SJSA1 (cell line): ENCODE measurements at places on chromosomes 4 and X.
A peak's percentile ranks its signal among the peaks of the same experiment; 100 is the strongest.

GRCh38 chrX:41164449-41164848, 79.2 kb downstream of the USP9X start:
- no peak for DNase-seq

DNA sequence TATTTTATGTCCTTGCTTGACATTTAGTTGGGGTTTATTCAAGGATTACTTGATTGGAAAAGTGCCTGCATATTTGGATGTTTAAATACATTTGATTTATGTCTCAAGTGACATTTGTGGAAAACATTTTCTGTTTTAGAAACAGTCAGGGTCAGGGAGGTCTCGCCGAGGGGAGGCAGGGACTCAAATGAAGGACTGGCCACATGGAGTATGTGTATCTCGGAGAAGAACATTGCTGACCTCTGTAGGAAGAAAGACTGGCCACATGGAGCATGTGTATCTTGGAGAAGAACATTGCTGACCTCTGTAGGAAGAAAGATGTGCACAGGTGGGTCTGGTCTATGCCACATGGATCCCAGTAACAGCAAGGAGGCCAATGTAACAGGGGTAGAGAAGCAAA, 233.6 kb downstream of the TRIML1 start:
- DNase-seq, result no peak

GRCh38 chr4:156477636-156478035, 494.0 kb downstream of the PDGFC start:
- no peak for DNase-seq

DNA sequence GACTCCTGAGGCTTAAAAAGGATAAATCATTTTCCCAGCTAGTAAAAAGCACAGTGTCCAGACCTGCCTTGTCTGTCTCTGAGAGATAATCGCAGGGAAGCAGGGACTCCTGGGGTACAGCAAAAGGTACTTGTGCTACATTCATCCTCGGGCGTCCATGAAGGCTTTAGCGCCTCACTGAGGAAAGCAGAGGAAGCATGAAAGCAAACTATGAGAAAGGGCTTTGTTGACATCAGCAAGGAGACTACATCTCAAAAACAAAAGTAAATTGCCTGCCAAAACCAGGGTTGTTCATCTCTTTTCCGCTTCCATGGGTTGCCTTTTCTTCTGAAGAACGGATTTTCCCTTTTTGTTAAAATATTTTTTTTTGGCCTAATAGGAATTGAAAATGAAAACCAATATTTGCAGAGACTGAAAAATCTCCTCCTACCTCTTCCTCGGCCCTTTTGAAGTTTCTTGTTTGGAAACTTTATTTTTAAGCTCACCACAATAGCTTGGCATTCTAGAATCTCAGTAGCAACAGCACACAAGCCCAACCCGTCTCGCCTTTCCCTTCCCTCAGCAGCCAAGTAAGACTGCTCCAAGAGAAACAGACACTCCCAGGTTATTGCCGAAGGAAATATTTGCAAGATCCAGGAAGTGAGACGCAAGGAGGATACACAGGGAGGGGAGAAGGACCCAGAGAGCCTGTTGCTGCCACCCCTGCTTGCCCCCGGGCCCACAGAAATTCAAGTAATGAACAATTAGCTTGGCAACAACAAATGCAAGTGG, 148.3 kb upstream of the DGKK start:
- no peak for DNase-seq

DNA sequence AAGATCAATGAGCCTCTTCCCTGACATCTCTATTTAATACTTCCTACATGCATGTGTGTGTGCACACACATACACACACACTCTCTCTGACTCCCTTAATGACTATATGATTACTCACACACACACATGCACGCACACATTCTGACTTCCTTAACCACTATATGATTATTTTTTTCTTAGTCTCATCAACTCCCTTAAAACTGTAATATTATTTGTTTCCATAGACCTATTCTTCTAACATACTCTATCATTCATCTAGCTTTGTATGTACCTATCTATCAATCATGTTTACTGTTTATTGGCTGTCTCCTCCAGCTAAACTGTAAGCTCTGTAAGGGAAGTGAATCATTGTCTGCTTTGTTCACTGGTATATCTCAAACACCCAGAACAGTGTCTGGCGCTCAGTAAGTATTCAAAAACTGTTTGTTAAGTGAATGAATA, 236.6 kb downstream of the RASL11B start:
- no peak for DNase-seq

DNA sequence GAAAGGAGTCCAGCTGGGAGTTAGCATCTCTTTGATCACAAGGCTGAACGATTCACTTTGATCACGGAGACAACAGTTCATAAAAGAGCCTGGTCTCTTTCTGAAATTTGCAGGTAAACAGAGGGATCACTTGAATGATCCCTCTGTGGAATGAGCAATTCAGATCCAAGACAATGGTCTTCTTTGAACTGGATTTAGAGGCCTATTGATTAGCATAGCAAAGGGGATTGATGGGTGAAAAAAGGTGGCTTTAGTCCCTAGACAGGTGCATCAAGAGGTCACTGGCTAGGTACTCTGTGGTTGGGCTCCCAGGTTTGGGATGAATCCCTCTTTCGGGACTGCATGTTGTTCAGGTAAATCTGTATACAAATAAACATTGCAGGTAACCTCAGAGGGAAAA, 223.8 kb upstream of the TAPT1 start:
- DNase-seq, result no peak

- no peak for DNase-seq
Measured at GRCh38 chrX:110403441-110404238, 45.0 kb downstream of the RTL9 start.

DNA sequence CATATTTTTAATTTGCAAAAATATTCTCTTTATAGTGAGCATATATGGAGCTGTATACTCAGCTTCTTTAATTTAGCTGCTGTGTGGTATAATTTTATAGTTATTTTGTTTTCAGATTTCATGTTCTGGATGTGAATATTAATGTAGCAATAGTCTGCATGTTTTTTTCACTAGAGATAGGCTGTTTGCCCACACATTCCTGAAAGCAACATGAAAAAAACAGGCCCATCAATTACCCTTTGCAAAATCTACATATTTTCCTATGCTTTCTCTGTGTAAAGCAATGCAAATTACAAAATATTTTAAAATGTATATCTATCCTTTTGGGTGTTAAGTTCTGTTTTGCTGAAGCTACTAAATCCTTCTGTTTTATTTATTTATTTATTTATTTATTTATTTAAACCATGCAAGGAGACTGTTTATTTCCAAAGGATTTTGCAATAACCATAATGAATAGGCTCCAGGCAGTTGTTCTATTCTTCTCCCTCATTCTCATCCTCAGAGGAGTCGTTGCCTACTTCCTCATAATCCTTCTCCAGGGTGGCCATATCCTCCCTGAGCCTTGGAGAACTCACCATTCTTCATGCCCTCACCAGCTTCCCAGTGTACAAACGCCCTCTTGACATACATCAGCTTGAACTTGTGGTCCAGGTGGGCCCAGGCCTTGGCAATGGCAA, 277.1 kb downstream of the ANKRD50 start:
- no peak for DNase-seq

DNA sequence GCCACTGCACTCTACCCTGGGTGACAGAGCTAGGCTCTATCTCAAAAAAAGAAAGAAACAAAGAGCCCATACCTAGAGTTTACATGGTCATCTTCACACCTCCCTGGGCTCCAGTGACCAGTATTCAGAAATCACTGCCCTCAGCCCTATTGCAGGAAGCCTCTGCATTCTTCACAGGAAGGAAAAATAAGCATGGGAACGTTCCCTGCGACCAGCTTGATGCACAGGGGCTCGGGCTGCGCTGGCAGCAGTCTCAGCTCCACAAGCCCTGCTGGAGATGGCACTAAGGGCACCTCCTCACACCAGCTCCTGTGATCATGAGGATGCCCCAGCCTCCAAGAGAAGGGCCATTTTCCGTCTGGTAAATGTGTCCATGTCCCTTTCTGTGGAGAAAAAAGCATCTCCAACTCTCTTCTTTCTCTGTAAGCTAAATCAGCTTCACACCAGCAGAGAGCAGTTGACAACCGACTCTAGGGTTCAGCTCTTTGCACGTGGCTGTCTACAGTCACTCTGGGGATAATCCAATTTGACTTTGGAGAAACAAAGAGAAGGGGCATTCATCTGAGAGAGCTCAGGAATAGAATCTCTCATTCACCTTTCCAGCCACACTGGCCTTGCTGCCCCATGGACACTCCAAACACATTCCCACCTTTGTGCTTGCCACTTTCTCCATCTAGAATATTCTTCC, 33.1 kb downstream of the LDB2 start:
- no peak for DNase-seq

DNA sequence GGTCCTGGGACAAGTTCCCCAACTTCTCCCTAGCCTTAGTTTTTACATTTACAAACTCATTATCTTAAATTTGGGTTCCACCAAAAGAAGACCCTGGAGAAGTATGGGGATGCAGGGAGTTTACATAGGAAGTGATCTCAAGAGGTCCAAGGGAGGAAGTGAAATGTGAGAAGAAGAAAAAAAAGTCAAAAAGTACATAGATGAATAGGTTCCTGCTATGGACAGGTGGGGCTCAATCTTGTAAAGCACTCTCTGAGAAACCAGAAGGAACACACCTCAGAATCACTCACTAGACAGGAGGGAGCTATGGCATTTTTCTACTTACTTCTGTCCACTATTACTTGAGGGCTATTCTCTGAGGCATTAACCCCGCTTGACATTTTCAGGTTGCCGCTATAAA, 56.6 kb downstream of the ARHGAP6 start:
- DNase-seq, result no peak

- DNase-seq, result no peak
Measured at GRCh38 chr4:169968999-169969398, 57.2 kb downstream of the MFAP3L start.

DNA sequence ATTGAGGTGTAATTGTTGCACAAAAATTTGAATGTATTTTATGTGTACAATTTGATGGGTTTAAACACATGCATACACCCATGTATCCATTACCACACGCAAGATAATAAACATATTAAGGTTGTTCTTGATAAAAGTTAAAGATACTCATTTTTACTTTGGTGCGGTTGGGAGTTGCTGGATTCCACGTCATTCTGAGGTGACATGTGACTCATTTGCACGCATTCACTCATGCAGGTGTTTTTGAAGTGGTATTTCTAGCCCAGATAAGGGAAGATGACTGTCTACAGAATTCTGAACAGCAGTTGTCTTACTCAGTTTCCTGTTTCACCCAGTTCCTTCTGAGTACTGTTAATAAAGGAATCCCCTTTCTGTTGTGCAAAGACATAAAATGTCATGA, 142.0 kb downstream of the RTL3 start:
- DNase-seq, result no peak

DNA sequence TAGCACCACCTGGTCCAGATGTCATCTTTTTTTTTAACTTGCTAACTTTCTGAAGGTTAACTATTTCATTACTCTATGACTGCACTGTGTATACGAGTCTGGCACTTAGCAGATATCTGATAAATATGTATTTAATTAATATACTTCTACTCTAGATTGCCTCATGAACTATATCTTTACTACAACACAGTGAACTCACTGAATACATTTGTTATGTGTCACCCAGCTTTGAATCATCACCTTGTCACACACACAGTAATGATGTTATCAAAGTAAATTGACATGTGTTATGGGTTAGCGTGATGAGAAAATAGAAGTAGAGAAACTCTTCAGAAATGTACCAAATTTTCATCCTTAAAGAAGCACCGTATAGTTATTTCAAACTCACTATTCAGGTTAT, 419.3 kb upstream of the ADGRL3 start:
- DNase-seq, result no peak

- no peak for DNase-seq
Measured at GRCh38 chr4:166658585-166658984, 575.7 kb downstream of the SPOCK3 start.

- no peak for DNase-seq
Measured at GRCh38 chrX:2679534-2680485, 11.3 kb upstream of the CD99 start.

DNA sequence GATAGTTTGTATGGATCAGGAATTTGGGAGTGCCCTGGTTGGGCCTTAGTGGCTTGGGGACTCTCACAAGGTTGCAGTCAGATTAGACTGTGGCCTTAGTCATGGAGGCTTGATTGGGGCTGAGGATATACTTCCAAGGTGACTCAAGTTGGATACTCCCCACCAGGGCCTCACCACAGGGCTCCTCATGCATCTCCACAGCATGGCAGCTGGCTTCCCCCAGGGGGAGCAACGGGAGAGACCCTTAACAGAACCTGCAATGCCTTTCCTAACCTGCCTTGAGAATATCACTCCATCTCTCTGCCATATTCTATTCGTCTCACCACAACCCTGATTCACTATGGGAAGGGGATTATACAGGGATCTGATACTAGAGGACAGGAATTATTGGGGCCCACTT, 161.9 kb downstream of the RELL1 start:
- no peak for DNase-seq

DNA sequence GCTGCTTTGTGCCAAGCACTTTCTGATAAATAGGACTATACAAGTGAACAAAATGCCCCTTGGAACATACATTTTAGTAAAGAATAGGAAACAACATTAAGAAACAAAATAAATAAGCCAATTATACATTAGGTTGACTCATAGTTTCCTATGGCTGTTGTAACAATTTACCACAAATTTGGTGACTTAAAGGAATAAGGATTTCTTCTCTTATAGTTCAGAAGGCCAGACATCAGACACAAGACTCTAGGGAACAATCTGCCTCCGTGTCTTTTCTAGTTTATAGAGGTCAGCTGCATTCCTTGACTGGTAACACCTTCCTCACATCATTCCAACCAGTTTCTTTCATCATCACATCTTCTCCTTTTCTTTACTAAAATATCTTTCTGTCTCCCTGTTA, 235.9 kb upstream of the PCDH18 start:
- DNase-seq, result no peak

- DNase-seq, result no peak
Measured at GRCh38 chr4:113732967-113733527, 28.5 kb downstream of the CAMK2D start.

GRCh38 chr4:36997727-36998126, 246.8 kb upstream of the NWD2 start:
- DNase-seq, result no peak

DNA sequence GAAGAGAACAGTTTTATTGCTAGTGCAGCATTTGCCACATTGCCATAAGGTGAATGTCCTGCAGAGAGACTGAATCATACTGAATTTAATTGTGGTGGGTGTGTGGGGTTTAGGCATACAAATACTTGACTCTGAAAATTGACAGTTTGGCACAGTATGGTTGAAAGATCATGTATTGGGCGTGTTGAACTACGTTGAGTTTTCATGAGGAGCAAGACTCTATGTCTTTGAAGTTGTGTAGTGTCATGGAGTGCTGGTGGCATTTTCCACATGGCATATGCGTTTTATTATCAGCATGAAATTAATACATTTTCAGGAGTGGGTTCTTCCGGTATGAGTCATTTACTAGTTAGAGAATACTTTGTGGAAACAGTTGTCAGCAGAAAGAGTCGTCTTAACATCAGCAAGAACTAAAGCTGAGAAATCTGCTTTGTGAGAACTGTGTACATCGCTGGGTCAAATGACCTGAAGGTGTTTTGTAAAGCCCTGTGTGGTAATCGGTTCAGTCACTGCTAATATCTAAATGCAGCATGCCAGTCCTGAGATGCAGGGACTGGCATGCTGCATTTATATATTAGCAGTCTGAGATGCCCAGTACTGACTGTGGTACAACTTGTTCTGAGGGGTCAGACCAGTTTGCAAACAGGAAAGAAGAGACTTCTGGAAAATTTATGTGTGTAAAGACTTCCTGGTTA, 50.3 kb downstream of the ARHGAP10 start:
- peak; percentile 48 for DNase-seq

GRCh38 chrX:134634691-134635090, 23.6 kb downstream of the PLAC1 start:
- DNase-seq, result no peak

GRCh38 chr4:95248720-95249425, 299.9 kb downstream of the UNC5C start:
- DNase-seq, result no peak

GRCh38 chr4:108350332-108350731, 181.6 kb upstream of the LEF1 start:
- DNase-seq, result no peak
